Left forelimb (tissue), 1 donor: ENCODE measurements at places on chromosomes 7 and 10.

DNA sequence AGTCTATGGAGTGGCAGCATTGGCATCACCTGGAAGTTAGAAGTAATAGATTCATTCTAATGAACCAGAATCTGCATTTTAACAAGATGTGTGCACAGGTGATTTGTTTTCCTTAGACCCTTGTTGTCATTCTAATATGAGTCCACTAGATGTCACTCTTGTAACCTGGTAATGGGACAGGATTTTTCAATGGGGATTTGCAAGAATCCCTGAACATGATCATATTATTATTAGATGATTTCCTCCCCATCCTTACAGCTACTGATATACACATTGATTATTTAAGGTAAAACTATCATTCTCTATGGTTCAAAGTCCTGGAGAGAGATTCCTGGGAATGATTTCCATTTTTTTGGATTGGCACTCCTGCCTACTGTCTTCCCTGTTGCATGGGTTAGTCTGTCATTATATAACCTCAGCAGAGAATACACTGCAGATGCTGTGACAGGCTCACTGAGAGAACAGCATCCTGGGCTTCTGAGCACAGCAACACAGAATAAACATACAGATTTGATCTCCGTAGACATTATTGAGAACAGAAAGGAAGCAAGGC, 194.9 kb downstream of the SUGCT start:
- no peak for DNase-seq

DNA sequence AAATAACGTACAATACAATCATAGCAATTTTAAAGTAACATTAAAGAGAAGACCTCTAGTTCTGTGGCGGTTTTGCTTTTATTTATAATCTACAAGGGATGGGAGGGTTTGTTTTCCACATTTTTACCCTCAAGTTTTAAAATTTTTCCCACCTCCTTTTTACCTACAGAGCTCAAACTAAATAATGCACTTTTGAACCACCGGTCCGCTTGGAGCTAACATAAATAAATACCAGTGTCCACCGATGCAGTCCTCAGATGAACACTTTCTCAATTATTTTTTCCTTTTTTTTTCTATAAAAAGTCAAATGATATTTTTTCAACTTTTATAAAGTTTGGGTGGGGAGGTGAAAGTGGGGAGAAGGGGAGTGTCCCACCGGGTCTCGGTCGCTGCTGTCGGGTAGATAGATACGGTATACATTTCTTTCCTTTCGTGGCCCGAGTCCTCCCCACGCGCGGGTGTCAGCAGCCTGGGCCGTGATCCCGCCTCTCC, 3.3 kb downstream of the ZNF503 start:
- DNase-seq, result no peak

GRCh38 chr7:130063036-130063435, 7.3 kb upstream of the KLHDC10 start:
- no peak for DNase-seq

DNA sequence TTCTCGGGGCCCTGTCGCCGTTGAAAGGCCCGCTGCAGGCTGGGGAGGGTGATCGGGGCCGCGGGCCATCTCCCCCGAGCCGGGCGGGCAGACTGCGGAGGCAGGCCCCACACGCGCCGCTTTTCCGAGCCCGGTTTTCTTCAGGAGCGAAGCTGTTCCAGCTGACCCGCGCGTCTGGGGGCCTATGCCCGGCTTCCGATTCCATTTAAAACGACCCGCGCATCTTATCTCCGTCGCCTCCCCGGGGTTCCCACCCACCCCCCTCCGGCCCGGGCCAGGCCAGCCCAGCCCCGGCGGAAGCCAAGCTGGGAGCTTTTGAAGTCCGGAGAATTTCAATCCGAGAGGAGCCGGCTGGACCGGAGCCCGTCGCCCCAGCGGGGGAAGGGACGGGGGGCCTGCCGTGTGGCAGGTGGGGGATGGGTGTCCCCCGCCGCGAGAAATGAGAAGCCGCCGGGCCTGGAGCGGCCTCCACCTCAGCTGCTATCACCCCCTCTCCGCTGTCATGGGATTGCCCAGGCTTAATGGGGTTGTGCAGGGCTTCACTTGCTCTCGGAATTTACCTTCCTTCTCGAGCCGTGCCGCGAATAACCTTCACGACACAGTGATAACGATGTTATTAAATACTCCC, 3.1 kb upstream of the EVX1 start:
- no peak for DNase-seq

- no peak for DNase-seq
Observed at GRCh38 chr7:21023841-21024484, 237.3 kb upstream of the SP8 start.

DNA sequence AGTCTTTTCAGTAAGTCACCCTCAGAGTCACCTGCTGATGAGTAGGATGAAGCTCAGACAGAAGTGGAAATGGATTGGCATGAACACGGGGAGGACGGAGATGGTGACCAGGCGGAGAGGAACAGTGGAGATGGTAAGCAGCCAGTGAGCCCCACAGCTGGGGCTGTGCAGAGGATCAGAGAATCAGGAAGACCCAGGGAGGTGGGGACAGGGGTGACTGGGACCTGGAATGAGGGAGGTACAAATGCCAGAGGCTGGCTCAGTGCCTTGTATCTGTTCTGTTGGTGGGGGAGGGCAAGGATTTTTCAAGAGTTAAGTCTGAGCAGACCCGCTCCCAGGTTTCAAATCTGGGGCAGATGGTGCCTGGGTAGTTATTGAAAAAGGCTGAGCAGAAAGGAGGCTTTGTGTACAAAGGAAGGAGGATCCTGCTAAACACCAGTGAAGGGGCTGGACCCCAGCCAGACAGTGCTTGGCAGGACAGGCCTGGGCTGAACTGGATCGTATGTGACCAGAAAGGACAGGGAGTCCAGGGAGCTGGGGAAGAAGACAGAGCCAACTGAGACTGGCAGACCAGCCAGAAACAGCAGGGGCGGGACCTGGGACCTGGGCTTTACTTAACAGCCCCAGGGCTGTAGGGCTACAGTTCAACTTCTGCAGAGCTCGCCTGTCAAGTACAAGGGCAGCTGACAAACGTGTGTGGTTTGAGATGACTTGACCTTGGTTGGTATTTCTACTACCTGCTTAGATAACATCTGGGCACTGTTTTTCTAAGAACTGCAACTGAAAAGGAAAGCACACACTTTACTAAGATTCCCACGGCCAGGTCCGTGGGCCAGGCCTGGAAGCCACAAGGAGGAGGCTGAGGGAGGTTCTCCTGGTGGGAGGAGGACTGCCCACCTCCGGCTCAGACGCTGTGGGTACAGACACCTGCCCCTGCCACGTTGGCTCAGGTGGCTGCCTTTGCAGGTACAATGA, 13.2 kb upstream of the FRMPD2 start:
- no peak for DNase-seq

GRCh38 chr10:68202960-68203353, 29.0 kb downstream of the ATOH7 start:
- DNase-seq, result no peak

GRCh38 chr10:5023177-5023805, 19.6 kb upstream of the AKR1C2 start:
- no peak for DNase-seq

DNA sequence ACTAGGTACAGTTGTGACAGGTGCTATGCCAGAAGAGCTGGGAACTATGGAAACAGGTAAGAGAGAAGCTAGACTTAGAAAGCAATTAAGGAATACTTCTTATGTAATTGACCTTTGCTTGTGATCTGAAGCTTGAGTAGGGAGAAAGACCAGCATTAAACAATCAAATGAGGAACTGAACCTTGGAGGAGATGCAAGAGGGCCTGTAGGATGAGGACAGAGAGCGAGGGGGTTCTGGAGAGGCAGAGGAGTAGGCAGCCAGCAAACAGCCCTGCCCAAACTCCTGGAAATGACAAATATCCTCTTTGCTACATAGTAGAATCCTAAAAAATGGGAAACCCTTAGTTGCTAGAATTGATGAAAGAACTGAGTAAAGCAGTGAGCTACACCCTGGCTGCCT, 41.6 kb upstream of the FAM204A start:
- DNase-seq, result no peak
